ENCODE measurements at places on chromosomes 7 and 10.

DNA sequence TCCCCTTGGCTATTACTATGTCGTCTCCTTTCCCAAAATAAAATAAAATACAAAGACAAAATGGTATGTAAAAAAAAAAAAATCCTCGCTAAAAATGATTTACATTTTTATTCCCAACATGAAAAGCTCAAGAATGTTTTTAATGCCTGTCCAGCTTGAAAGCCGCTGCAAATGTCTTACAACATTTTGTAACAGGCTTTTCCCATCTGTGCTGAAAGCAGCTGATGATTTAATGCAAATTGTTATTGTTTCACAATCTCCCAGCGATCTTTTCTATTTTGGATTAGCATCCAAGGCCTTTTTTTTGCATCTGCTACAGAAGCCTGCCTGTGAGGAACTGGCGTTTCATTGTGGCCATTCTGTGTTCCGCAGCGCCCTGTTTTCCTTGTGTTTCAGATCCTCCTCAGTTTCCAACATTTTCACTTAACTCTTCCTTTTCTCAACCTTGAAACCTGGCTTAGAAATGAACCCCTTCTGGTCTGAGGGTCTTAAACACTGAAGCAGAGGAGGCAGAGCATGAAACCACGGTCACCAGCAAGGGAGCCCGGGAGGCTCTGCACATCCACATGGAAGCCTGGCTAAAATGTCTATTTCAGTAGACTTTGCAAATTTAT, 712.1 kb downstream of the PARD3 start:
- no peak for DNase-seq

DNA sequence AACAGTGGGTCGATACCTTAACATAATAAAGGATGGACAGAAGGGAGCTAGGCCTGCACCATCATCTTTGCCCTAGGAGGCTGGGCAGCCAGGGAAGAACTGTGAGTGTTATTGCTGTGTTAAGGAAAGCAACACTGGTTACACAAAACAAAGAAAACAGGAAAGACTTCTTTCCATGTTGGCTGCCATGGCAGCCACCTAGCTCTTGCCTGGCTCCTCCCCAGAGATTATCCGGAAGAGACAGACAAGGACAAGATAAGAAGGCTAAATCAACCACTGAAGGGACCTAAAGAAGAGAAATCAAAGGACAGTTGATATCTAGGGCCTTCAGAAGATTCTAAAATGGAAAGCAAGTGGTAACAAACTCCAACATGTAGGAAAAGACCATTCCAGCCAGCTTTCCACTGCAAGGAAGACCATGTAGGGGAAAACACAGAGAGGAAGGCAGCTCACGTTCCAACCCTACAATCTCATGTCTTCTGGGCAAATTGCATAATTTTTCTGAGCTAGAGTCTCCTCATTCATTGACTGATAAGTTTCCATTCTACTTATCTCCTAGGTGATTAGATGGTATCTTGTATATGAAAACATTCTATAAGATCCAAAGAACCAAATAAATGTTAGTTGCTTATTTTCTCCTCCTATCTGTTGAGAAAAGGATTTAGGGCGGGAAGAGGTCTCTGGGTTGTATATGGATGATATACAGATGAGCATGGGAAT, 51.2 kb downstream of the SP8 start:
- no peak for DNase-seq

GRCh38 chr7:29748286-29749099, 57.8 kb upstream of the WIPF3 start:
- peak; percentile 3 for DNase-seq

GRCh38 chr7:157475601-157476000, 138.8 kb downstream of the DNAJB6 start:
- no peak for DNase-seq

- DNase-seq: peak; percentile 1
These were observed 10.8 kb downstream of the TLX1 start for GRCh38 chr10:101141616-101142532.

- no peak for DNase-seq
These were observed 173.1 kb downstream of the KIAA1217 start for GRCh38 chr10:24382045-24382444.

DNA sequence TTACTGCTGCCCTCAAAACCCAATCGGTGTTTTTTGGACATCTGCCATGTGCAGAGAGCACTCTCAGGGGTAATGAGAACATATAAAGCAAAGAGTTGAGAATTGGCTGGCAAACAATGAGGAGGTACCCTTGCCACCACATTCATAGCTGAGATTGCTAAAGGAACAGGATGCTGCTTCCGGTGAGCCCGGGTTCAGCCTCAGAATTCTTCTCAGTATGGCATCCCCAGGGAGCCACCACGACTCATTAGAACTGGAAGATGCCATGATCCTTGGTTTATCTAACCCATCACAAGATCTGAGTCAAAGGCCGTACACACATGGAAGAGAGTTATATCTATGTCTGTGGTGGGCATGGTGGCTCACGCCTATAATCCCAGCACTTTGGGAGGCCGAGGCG, 174.4 kb downstream of the ARID5B start:
- DNase-seq: no peak

GRCh38 chr10:116665541-116666125, 44.9 kb downstream of the PNLIPRP2 start:
- DNase-seq: no peak

DNA sequence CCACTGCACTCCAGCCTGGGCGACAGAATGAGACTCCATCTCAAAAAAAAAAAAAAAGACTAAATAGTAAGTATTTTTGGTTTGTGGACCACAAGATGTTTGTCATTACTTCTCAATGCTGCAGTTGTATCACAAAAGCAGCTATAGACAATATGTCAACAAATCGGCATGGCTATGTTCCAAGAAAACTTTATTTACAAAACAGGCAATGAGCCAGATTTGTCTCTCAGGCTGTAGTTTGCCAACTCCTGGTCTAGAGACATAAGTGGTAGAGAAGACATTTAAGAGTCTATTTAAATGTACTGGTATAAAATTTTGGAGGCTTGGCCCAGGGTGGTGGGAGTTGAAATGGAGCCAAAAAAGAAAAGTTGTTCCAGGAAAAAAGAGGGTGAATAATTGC, 185.8 kb downstream of the SORCS1 start:
- no peak for DNase-seq

DNA sequence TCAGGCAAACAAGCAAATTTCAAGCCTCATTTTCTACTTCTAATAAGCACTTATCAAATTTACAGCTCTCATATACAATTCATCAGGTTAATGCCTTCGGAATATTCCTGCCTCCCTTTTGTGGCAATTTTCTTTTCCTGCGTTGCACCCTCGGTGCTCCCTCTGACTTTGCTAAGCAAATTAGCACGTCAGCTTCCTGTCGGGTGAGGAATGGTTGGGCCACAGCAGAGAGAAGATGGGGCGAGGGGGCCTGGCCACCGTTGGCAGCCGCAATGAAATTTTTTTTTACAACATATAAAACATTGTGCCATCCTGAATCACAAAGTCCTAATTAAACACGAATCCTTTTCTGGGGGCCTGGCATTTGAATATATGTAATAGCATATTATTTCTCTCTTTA, 28.1 kb downstream of the ELFN1 start:
- DNase-seq: no peak

DNA sequence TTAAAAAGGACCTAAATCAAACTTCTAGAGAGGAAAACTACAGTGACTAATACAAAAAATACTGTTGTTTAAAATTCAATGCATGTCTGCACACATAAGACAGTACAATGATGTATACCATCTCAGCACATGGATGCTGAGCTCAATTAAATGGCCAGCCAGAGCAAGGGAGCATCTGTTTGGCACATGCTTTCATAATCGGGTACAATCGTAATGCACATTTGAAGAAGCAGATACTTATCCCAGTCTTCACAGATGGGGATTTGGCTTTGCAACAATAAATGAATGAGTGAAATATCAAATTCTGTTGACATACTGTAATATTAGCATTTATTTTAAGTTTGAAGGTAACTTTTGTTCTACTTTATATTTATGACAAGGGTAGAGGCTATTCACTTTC, 187.8 kb downstream of the CRPPA start:
- DNase-seq: peak; percentile 7

DNA sequence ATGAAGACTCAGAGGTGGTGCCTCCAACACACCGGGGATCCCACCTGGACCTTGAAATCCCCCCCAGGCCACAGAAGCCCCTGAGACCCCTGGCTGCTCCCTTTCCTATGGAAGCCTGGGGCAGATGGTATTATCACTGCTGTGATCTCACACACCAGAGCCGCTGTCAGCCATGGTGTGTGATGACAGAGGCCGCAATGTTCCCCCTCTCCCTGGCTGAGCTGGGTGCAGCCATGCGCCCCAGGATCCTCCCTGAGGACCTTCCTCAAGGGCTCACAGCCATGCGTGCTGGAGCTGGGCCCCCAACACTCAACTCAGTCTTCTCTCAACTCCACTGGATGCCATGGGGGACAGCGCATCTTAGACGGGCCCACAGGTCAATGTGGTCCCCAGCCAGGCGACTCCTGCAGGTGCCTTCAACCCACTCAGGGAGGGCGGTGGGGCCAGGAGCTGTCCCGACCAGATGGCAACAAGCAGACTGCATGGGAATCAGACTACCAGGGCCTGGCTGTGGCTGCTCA, 44.9 kb downstream of the VIPR2 start:
- DNase-seq: no peak

GRCh38 chr7:22658031-22658430, 69.0 kb upstream of the IL6 start:
- no peak for DNase-seq

- DNase-seq: no peak
These were observed 12.5 kb downstream of the PSAP start for GRCh38 chr10:71838264-71839211.

GRCh38 chr7:101567230-101567629, 61.9 kb downstream of the MYL10 start:
- DNase-seq: no peak

GRCh38 chr10:90930971-90931871, 10.3 kb upstream of the ANKRD1 start:
- no peak for DNase-seq

DNA sequence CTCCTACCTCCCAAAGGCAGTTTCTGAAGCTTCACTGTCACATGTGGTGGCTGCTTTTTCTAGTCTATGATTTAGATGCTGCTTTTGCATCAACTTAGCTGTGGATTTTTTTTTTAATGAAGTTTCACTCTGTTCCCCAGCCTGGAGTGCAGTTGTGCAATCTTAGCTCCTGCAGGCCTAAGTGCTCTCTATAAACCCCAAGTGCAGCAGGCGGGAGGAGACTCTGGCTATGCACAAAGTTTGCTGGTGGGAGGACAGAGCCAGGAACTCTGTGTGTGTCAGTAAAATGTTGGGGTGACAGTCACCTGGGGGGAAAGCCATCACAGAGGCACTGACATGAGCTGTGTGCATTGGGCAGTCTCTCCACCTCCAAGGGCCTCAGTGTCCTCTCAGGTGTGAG, 138.8 kb upstream of the FAM20C start:
- no peak for DNase-seq

DNA sequence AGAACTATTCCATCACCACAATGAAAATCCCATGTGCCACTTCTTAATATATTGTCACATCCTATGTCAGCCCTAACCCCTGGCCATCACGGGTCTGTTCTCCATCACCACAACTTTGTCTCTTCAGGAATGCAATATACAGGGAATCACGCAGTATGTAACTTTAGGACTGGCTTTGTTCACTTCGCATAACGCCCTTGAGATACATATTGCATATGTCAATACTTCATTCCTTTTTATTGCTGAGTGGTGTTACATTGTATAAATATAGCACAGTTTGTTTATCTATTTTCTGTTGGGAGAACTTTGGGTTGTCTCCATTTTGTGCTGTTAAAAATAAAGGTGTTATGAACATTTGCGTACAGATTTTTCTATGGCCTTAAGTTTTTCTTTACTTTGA, 195.4 kb upstream of the ZMIZ1 start:
- no peak for DNase-seq

DNA sequence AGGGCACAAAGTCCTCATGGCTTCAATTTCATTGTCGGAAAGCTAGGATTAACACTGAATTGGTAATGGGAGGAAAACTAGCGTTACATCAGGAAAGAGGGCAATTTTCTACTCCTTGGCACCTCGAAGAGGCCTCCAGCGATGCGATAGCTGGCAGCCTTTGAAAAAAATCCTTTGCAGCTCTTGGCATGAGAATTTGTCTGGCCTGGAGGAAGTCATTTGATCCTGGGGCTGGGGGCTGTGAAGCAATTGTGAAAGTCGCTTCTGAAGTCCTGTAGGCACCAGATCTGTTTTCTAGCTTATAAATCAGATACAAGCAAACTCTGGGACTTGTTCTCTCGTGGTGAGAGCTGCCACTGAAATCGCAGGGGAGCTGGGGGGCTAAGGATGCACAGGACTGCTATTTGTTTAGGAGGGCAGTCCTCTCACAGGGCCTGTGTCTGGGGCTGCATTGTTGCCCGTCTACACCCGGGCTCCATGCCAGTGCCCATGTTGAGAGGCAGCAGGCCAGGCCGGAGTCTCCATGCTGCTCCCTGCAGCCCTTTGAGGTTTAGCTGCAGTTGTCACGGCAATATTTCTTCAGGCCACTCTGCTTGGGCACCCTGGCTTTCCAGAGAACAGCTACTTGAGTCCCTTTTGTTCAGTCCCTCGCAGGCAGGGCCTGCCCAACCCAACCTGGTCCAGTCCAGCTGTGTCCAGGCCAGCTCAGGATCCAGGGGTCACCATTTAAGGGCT, 206.8 kb upstream of the LYZL1 start:
- DNase-seq: no peak
